GM12891 (cell line): ENCODE measurements at places on chromosomes 12 and 14.

DNA sequence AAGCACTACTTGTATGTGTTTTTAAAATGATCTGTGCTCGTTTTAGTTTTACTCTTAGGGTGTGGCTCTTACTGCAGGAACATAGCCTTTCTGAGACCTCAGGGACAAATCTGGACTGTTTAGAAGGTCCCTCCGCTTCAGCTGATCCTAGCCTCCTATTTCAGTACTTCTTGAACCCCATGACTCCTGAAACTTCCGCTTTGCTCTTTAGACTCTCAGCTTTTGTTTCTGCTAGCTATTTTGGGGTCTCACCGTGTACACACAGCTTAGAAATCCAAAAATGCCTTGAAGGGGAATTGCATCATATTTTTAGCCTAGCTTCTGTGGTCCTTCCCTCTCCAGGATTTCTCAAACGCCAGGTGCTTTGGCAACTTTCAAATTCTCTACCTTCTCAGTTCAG, 8.3 kb downstream of the OR11G2 start:
- DNase-seq = no peak

DNA sequence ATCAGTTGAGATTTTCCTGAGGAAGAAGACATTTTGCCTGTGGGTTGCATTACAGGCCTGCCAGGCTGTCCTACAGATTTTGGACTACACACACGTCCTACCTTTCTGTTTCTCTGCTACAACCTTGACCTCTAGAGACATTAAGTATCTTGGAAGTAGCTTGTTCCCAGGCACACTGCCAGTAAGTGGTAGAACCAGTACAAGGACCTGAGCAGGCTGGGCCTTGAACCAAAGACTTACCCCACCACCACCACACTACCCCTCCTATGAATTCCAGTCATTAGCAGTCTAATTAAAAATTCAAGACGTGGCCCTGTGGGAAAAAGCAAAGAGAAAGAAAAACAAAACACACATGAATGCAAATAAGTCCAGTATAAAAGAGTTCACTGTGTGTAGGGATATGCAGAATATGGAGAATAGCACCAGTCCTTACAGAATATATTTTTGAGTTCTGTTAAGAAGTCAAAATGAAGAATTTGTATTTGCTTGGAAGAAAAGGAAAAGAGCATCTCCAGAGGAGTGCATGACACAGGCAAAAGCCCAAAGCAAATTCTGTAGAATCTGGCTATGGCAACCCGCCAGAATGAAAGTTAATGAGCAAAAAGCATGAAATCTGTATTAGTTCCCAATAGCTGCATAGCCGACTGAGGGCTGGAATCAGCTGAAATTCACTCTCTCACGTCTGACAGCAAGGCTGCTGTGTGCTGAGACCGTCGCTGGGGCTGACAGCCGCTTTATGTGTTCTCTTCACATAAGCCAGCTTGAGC, 74.3 kb upstream of the ST8SIA1 start:
- DNase-seq = no peak

DNA sequence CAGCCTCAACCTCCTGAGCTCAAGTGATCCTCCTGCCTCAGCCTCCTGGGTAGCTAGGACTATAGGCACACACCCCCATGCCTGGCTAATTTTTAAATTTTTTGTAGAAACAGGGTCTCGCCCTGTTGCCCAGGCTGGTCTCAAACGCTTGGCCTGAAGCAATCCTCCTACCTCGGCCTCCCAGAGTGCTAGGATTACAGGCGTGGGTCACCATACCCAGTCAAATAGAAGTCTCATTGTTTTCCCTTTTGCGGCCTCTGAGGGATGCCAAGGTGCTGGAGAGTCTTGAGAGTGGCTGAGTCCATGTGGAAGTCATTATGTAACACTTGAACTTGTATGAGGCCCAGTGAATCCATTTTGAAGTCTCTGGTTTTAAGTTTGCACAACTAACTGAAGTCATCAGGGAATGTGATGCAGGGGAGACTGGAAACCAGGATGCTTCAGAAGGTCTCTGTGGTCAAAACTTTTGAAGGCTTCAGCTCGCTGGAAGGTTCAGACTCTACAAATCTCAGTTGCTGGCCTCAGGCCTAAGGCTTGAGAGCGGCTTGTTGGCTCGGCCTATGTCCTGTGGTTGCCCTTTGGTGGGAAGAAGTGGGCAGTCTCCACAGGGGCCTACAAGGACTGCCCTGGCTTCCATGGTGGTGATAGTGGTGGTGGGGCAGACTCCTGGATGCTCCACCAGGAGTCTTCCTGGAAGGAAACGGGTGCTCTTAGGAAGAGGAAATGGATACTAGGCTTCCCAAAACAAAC, 29.2 kb downstream of the GALNT16 start:
- no peak for DNase-seq

DNA sequence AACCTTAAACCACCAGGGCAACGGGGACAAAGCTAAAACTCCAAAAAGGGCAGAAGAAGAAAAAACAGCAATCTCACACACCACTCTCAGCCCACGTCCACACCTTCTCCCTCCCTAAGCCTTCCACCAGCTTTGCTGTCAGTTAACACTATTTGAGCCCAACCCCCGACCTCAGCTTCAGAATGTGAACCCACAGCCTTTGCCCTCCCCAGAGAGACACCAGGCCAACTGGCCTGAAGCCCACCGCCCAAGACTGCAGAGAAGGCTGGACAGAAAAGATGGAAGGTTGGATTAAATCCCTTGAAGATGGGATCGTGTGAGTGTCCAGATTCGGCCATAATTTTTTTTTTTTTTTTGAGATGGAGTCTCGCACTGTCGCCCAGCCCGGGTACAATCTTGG, 22.4 kb downstream of the IRF2BPL start:
- no peak for DNase-seq

GRCh38 chr12:15580431-15580830, 208.8 kb downstream of the EPS8 start:
- DNase-seq = no peak

DNA sequence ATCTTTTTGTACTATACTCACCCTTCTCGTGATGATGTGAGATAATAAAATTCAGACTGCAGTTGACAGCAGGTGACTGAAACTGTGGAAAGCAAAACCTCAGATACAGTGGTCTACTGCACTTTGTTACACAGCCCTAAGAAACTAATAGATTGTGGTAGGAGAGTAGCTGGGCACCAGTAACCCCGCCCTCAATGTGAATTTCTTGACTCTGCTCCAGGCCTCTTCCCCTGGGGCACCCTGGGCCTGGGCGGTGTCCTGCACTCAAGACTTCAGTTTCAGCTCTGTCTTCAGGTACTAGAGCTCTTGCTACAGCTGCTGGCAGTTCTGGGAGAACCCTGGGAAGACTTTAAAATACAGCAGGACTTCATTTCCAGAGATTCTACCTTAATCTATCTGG, 197.6 kb upstream of the AVPR1A start:
- DNase-seq = no peak

DNA sequence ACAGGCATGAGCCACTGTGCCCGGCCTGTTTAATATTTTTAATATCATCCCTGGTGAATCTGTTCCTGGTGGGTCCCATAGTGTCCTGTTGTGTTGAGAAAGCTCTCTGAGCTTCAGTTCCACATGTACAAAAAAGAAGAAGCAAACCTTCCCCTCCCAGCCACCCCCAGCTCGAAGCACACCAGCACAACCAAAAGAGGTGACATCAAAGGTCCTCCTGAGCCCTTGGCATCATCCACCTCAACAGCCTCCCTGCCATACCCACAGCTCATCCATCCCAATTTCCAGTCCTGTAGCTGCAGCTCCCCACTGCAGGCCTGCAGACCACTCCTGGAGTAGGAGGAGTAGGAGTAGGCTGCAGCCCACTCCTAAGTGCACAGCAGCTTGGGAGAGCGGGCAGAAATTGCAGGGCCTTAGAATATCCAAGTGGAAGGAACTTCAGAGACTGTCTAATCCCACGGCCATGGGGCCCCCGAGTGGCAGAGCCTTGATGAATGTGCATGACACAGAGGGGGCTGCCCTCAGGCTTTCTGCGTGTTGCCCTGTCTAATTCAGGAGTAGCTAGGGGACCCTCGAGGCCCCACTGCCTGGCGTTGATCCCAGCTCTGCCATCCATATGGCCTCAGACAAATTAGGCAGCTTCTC, 36.7 kb upstream of the CD9 start:
- no peak for DNase-seq

DNA sequence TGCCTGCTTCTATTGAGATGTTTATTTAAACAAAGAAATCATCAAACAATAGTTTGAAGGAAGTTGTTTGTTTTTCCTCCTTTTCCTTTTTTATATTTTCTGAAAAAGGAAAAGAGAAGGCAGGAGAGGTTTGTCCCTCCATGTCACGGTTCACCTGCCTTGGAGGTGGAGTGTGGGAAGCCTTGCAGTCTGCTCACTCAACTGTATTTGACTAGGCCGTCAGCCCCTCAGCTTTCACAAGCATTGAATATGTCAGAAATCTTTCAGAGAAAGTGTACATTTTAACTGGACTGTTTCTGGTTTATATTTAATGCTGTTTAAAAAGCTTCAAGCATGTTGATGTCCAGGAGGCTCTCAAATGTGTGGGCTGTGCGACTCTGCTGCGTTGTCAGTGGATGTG, 370.4 kb downstream of the NPAS3 start:
- no peak for DNase-seq

DNA sequence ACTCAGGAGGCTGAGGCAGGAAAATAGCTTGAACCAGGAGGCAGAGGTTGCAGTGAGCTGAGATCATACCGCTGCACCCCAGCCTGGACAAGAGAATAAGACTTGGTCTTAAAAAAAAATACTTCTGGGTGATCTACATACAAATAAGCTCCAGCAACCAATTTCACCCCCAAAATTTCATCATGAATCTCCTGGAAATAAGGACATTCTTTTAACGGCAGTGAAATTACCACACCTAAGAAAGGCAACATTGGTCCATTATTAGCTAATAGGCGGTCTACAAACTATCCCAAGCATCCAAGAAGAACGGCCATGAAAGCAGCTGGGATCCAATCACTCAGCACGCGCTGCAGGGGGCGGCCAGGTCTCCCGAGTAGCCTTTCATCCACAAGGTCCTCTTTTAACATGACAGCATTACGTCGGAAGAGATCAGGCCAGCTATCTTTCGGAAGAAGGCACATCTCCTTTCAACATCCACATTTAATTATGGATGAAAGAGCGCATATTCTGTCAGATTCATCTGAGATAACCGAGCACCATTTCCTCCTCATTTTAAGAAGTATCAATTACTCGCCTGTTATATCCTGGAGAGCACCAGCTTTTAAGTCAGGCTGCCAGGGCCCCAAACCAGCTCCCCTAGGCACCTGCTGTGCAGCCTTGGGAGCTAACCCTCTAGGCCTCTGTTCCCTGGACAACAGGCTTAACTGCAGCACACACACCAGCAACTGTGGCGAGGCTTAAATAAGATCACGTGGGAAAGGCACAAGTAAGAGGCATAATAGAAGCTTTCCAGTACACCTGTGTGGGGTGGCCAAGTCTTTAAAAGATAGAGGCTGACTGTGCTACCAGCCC, 4.2 kb downstream of the SLC15A4 start:
- no peak for DNase-seq

DNA sequence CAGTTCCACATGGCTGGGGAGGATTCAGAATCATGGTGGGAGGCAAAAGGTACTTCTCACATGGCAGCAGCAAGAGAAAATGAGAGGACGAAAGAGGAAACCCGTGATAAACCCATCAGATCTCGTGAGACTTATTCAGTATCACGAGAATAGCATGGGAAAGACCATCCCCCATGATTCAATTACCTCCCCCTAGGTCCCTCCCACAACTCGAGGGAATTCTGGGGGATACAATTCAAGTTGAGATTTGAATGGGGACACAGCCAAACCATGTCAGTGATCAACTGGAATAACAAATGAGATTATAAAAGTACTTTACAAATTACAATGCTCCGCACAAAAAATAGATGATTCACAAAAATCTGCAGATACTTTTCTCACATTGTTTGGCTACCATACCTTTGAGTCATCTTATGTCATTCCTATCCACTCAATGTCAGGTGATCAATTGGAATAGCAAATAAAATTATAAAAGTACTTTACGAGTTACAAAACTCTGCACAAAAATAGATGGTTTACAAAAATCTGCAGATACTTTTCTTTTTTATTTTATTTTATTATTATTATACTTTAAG, 338.9 kb downstream of the C12orf50 start:
- no peak for DNase-seq

DNA sequence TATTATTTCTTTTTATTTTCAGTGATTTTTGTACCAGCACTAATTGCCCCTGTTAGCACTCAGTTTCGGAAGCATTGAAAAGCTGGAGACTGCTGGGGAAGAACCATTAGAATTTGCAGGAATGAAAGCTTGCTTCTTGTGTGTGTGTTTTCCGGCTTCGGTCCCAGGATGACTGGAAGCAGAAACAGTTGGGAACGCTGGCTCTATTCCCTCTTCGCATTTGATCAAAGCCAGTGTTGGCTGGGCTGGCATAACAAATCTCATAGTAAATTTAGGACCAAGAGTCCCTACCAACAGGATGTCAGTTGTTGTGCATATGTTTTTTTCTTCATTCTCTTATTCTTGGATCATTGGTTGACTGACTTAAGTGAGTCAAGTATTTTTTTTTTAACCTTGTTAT, 53.6 kb upstream of the TRAF3 start:
- DNase-seq = no peak

GRCh38 chr14:30957813-30958370, 67.6 kb upstream of the AP4S1 start:
- DNase-seq = no peak

- no peak for DNase-seq
Measured at GRCh38 chr14:98900798-98901197, 371.2 kb downstream of the BCL11B start.

DNA sequence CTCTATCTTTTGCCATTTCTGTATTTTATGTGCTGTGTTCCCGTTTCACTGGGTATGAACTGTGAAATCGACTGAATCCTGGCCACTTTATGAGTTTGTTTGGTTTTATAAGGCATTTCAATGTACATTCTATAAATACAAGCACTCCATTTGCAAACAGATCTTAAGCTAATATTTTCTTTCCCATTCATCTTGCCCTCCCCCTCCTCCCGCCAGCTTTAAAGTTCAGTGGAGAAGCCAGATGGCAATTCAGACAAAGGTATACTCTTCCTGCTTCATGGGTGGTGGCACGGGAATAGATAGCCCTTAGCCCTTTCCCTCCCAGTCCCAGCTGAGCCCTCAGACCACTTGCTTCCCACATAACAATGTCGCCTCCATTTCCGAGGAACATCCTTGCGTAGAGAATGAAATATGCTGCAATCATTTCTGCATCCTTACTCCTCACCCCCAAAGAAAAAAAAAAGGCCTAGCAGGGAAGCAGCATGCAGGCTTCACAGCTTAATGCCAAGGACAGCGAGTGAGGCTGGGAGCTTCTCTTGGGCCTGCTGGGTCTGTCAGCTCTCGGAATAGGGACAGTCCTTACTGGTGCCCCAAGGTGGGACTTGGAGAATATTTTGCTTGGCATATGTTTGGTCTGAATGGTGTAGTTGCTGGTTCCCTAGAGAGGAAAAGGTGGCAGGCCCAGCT, 52.8 kb upstream of the SRSF5 start:
- DNase-seq = no peak

DNA sequence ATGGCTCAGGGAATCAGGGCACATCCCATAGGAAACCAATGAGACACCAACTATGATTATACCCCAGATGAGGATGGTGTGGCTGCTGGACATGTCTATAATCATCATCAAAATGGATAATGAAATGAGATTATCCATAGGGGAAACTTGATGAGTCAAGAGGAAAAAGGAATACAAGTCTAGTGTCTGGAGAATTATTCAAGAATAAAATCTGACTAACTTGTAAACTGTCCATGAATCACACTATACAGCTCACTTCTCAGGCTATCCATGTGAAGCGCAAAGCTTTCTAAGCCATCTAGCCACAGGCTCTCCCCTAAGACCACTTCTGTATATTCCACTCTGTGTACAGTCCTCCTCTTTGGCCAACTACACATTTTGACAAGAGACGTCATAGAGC, 52.5 kb downstream of the DUSP16 start:
- DNase-seq = no peak

- no peak for DNase-seq
Measured at GRCh38 chr14:45686771-45687170, 433.8 kb upstream of the MIS18BP1 start.
